SK-MEL-5 (cell line): ENCODE measurements at places on chromosomes 16 and 17. TPM values are rescaled to one million over a fixed set of nuclear protein-coding genes. Genes with fewer than 3 reads are reported as not detected.

- no peak for DNase-seq
These were observed 14.2 kb downstream of the PAM16 start for GRCh38 chr16:4336701-4337539.

- no peak for DNase-seq
These were observed 515.3 kb upstream of the CA10 start for GRCh38 chr17:52673791-52674190.

EVPLL gene
- total RNA-seq, result not detected in 2 replicates

TPSAB1 gene
- total RNA-seq, result not detected in 2 replicates

BCL6B gene
- not detected in 2 replicates for total RNA-seq

GRCh38 chr17:34299956-34300577 is 14.5 kb downstream of the CCL11 start:
- DNase-seq, result no peak

TP53TG3B gene
- total RNA-seq, result not detected in 2 replicates

- DNase-seq, result peak; percentile 27
These were observed 2074.3 kb downstream of the TP53TG3F start for GRCh38 chr16:35533683-35534082.

CCL17 gene
- total RNA-seq, result 1.8 and 2.1 TPM in 2 replicates

DNA sequence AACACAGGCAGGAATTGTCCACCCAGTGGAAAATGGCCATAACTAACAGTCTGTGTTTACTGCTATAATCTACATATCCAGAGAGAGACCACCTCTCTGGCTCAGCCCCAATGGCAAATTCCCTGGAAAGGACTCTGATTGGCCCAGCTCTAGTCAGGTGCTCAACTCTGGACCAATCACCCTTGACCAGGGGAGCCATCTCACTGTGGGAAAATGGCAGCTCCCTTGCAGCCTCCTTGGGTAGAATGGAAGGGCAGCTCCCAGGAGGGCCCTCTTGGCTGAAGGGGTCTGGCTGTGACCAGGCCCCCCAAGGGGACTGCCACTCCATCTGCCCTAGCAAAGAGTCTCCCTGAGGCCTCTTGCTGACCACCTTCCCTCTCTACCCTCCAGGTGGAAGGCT is 3.1 kb downstream of the ALOX15B start:
- DNase-seq, result peak; percentile 60

DNA sequence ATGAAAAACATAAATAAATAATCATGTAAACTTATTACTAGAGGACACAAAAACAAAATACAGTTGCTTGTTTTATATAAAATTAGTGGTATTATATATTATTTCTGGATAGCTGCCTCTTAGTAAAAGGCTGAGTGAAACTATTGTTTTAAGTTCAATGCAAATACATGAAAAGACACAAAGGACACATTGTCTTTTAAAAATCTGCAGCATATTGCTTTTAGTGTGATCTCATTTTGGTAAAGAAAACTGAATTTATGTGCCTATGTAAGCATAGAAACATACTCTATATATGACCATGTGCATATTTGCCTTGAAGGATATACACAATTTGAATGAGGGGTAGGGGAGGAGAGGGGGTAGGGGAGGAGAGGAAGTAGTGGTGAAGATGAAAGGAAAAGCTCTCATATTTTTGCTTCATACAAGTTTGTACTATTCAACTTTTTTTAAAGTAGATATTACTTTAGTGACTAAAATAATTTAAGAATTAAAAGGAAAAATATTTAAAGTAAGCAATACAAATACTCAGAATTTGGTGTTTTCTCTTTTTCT is 5.8 kb downstream of the ABCA10 start:
- DNase-seq, result peak; percentile 57

KRT24 gene
- total RNA-seq, result not detected in 2 replicates

- no peak for DNase-seq
These were observed 6.3 kb downstream of the LMF1 start for GRCh38 chr16:964356-965035.

- peak; percentile 19 for DNase-seq
These were observed 131.3 kb downstream of the AIPL1 start for GRCh38 chr17:6303664-6304063.

ITGAD gene
- 0.13 TPM in 2 replicates for total RNA-seq

DNA sequence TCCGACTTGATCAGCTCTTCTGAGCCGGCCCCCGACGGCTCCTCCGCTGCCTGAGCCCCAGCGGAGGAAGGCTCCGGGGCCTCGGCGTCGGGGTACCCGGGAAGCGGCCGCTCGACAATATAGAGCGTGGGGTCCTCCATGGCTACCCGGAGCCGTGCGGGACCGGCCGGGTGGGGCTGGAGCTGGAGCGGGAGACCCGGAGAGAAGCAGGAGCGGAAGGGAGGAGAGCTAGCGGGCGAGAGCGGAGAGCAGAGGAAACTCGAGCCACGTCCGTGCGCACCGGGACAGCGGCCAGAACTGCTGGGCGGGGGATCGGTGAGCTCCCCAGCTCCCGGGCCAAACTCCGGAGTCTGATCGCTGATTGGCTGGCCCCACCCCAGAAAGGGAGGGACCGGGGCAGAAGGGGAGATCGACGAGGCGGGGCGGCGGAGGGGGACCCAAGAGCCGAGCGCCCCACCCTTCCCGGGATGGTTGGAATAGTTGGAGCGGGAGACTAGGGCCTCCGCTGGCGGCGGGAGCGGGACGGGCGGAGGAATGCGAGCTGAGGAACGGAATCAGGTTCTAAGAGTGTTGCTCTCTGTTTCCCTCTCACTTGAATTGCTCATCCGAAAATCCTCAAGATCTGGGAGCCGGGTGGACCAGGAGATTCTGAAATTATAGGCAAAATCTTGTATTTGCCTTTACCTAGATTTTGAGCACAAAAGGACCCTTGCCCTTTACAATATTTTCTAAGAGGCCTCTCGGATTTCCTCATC is at the start of gene CAVIN1:
Gene CAVIN1 (minus strand): TSS at position 299 of the 755 bp plus-strand sequence. CDS start 159 bp downstream, at position 140.
- peak; percentile 75 for DNase-seq

- DNase-seq, result no peak
These were observed 179.1 kb downstream of the TOX3 start for GRCh38 chr16:52367821-52368220.

DNA sequence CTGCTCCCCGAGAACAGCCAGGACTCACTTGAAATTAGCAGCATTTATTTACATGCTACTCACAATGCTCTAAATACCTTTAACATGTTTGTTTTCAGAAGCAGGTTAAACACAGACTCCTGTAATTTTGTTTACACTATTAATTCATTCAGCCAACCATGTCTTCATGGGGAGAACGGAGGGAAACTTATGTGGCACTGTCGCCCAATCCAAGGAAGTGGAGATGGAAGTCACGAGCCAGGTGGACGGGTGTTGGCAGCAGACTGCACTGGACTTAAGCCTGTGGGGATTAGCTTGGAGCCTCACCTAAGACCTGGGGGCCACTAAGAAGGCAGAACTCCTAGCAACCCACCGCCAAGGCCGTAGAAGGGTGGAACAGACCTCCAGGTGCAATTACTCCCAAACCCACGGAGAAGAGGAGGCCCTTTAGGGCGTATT is 8.8 kb upstream of the GFAP start:
- no peak for DNase-seq
